Effector CD4-positive, alpha-beta T cell (primary cell): ENCODE measurements at places on chromosomes 3 and 15.

- no peak for DNase-seq
Observed at GRCh38 chr15:43514241-43515057, 3.0 kb upstream of the MAP1A start.

GRCh38 chr15:43774062-43774461, 2.7 kb downstream of the ELL3 start:
- no peak for DNase-seq

DNA sequence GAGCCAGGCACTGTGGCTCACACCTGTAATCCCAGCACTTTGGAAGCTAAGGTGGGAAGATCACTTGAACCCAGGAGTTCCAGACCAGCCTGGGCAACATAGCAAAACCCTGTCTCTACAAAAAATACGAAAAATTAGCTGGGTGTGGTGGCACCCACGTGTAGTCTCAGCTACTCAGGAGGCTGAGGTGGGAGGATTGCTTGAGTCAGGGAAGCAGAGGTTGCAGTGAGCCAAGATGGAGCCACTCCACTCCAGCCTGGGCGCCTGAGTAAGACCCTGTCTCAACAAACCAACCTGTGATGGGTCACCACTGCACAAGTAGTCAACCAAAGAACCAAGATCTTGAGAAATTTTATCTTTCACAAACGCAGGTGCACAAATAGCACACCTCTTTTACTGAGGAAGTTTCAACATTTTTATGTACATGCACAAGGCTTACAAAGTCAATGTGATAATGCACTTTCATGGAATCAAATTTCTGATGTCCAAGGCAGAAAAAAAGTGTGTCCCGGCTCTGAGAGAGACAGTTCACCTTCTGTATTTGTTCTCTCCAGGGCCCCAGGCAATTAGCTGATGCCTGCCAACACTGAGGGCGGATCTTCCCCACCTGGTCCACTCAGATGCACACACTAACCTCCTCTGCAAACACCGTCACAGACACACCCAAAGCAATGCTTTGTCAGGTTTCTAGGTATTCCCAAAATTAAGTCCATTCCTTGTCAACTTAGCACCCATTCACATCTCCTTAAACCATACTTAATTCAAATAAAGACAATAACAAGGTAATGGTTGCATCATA, 12.4 kb downstream of the ACAA1 start:
- DNase-seq: no peak

GRCh38 chr15:99365242-99365641, 114.0 kb downstream of the LRRC28 start:
- no peak for DNase-seq

GRCh38 chr3:179871782-179872181, 165.0 kb downstream of the PEX5L start:
- DNase-seq: no peak

GRCh38 chr3:34777386-34777785, 861.9 kb upstream of the ARPP21 start:
- no peak for DNase-seq

GRCh38 chr15:100049483-100049882, 292.3 kb downstream of the ADAMTS17 start:
- DNase-seq: no peak

DNA sequence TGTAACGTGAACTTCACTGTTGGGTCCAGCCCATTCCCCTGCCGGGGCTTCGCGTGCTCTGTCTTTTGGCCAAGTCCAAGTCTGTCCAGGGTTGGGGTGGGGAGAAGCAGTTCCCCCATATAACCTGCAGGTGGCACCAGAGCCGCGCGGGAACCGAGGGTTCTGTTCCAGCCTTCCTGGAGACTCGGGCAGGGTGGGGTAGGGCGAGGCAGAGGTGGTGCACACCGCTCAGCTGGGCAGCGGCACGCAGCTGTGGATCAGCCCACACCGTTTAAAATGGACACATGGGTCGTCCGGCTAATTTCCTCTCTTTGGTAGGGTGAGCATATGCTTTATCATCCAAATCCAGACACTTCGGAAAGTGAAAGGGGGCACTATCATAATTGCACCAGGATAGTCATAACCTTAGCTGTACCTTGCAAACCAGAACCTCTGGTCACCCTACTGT, 118.1 kb downstream of the TBC1D2B start:
- DNase-seq: peak; percentile 65

DNA sequence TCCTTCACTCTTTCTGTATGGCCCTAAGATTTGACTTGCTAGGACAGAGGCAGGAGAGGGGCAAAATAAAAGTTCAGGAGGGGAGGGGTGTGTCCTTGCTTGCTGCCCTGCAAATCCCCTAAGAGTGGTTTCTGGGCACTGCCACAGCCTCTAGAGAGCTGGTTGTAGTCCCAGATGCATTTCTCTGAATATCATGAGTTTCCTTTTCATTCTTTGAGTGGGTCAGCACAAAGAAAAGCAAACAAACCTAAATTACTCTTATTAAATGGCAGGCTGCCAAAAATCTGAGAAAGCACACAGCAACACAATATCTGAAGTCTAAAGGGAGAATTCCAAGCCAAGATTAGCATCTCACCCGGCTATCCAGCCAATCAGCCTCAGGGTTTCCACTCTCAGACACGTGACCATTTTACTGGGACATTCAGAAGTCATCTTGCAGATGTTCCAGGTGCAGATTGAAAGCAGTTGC, 919.3 kb downstream of the TUSC7 start:
- no peak for DNase-seq

DNA sequence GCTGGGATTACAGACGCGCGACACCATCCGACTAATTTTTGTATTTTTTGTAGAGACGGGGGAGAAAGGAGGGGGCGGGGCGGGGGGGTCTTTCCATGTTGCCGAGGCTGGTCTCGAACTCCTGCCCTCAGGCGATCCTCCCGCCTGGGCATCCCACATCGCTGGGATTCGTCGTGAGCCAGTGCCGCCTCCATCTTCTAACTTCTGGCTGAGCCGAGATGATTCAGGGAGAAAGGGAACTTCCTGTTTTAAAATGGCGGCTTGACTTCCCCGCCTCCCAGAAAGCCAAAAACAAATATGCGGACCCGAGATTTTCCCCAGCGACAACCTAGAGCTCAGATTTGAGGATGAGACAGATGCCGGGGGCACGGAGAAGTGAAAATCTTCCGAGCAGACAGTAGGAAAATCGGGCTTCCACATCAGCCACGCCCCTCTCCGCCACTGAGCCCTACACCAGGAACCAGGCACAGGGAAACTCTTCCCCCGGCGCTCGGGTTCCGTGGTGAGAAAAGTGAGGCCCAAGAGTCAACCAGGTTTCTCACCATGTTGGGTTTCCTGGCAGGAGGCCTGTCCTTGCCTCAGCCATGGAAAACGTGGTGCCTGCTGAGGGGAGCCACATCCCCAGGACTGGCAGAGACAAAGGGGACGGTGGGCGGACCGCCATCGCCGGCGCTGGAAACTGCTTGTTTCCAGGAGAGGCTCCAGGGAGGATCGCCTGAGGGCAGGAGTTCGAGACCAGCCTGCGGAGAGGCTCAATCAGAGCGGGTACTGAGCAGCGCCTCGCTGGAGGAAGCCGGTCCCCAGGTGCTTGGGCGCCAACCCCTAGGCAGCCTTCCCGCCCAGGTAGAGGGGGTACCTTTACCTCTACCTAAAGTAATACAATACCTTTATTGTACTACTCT, 18.7 kb downstream of the CHST14 start:
- no peak for DNase-seq

- DNase-seq: no peak
Observed at GRCh38 chr3:71149959-71150954, 433.3 kb downstream of the FOXP1 start.

GRCh38 chr15:35737441-35737840, 191.5 kb upstream of the DPH6 start:
- no peak for DNase-seq

DNA sequence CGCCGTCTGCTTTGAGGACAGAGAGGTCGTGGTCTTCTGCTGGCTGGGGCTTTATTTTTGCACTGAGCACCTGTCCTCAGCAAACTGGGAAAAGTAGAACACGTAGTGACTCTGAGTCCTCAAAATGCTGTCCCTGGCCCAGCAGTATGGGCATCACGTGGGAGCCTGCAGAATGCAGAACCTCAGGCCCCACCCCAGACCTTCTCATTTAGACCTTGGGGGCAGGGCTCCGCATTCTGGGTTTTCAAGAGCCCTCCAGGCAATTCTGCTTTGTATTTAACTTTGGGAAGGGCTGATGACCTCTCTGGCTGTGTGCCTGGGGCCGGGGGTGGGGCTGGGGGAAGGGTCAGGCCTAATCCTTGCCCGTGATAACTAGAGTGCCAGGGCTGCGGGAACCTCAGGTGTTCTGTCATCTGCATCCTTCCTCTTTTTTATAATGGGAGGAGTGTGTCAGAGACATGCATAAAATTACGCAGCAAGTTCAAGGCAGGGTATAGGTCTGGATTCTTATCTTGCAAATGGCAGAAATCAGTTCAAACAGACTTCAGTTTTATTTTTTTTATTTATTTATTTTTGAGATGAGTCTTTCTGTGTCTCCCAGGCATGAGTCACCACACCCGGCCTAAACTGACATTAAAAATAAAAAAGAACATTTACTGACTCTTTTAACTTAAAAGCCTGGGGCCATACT, 11.1 kb downstream of the SLC6A6 start:
- no peak for DNase-seq
